Pancreas (tissue), 10 donors: ENCODE measurements at places on chromosomes 4 and X. TPM values are rescaled to one million over a fixed set of nuclear protein-coding genes. Genes with fewer than 3 reads are reported as not detected.

DNA sequence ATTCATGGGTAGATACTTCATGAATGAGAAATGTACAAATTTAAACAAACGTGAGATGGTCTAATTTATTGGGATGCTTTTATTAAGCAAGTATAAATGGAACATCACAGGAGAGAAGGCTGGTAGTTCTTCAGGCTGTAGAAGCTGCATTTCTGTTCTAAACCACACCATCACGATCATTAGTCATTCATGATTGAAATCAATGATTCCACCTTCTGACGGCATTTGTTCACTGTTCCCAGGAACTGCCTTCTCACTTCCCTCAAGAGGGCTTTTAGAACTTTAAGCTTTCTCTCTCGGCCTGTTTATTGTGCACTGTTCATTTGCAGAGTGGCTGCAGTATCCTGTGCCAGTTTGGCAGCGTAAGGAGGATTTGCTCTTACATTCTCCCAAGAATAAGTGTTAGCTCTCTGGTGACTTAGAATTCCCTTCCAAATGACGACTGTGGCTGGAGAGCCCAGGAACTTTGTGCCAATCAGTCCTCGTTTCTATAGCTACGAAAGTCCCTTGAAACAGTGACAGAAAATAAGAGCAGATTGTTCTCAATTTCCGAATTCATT lies 54.7 kb downstream of the MFAP3L start:
- no peak for DNase-seq

DNA sequence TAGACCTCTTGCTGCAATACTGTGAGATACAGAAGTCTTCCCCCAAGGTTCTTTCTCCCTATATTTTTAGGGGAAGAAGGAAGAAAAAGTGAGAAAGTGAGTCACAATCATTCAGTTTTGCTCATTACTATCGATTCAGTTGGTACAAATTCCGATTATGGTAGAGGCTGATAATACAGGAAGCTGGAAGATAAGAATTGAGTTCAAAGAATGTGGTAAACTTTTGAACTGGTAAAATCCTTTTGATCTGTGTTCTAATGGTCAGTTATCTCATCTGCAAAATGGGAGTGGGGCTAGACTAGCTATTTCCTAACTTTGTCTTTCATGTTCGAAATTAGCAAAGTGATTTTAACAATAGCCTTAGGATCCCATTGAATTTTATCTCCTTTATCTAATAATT lies 101.4 kb upstream of the FAT1 start:
- DNase-seq: no peak

DNA sequence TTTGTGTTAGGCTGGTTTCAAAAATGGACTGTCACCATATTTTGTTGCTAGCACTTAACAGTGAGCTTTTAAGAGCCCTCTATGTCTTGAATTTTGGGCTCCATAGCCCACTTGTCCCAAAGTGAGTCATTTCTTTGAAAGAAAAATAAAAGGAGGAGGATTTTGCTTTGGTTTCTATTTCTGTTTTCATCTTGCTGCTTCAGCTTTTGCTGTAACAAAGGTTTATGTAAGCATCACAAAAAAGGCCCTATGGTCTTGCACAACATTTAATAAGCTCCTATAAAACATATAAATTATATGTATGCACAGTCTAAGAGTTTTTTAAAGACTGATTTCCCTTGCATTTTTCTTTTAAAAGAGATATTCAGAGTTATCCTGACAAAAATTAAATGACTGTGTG lies 105.2 kb downstream of the PHOX2B start:
- no peak for DNase-seq

DNA sequence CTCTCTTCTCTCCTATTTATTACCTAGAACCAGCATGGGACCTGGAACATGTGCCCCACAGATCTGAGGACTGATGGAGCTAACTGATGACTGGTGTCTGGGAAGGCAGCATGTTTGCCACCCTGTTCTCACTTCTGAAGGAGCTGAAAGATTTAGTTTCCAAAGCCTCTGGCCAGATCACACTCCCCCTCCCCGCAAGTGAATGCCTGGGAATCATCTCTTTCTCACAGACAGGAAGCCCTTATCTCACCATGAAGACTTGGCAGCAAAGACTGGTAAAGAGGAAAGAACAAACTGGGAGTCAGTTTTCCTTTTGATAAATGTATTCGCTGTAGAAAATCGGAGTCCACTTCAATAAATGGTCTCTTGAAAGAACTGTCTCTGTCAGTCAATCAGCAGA lies 21.0 kb upstream of the PCYT1B start:
- DNase-seq: no peak

- no peak for DNase-seq
Observed at GRCh38 chrX:108735091-108735678, 1.2 kb downstream of the IRS4 start.

DNA sequence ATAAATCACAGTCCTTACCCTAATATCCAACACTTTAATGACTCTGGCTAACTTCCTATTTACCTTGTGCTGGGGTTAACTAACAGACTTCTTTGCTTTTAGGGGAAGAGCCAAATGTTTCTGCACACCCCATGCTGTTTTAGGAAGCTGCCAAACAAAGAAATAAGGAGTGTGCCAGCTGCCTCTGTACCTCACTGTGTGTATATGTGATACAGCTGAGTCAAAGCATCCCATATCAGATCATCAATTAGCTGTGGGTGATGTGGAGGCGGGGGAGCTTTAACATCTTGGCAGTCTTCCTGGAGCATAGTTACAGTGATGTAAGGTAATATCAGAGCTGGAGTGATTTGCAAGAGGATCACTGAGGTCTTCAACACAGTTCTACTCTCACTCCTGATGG lies 95.4 kb downstream of the COL25A1 start:
- no peak for DNase-seq

GRCh38 chr4:117512414-117512813 lies 427.0 kb upstream of the TRAM1L1 start:
- no peak for DNase-seq

GRCh38 chr4:121685257-121685656 lies 11.5 kb downstream of the ANXA5 start:
- no peak for DNase-seq

UCHL1 gene
- 2.7 TPM for total RNA-seq
